ENCODE measurements at places on chromosomes 6 and 20. TPM values are rescaled to one million over a fixed set of nuclear protein-coding genes. Genes with fewer than 3 reads are reported as not detected.

The DEFB124 gene
- total RNA-seq: not detected

The AGER gene
- 0.35 TPM for total RNA-seq

The CLPSL1 gene
- total RNA-seq: not detected

The SMPDL3A gene
- total RNA-seq: 59.4 TPM

The MCHR2 gene
- total RNA-seq: 0.16 TPM

The E2F3 gene
- 18.3 TPM for total RNA-seq

The OR12D3 gene
- not detected for total RNA-seq

The TREM1 gene
- not detected for total RNA-seq

The ZBTB12 gene
- total RNA-seq: 2.2 TPM

The MRAP2 gene
- 0.67 TPM for total RNA-seq

The PTPRT gene
- total RNA-seq: not detected

The SLC52A3 gene
- total RNA-seq: 0.11 TPM

The MOG gene
- total RNA-seq: not detected

The RBM24 gene
- 7.9 TPM for total RNA-seq

The CD83 gene
- total RNA-seq: 43.5 TPM

The SYCP2L gene
- 5.6 TPM for total RNA-seq

The PPP1R14C gene
- 0.11 TPM for total RNA-seq

The MATN4 gene
- total RNA-seq: 0.42 TPM

The TMEM217 gene
- 0.11 TPM for total RNA-seq

The GPR6 gene
- not detected for total RNA-seq

The GPR31 gene
- total RNA-seq: not detected

The DTNBP1 gene
- 8.3 TPM for total RNA-seq

The DEF6 gene
- total RNA-seq: 0.71 TPM

The DSTN gene
- total RNA-seq: 190 TPM

The DOK5 gene
- 2.8 TPM for total RNA-seq

The SIRPB1 gene
- 1.8 TPM for total RNA-seq

The C4A gene
- 1.6 TPM for total RNA-seq

The PARD6B gene
- total RNA-seq: 4.8 TPM

The CPXM1 gene
- total RNA-seq: 0.98 TPM

The ARMC12 gene
- not detected for total RNA-seq

The IMPG1 gene
- total RNA-seq: not detected

The ADAT2 gene
- 11.2 TPM for total RNA-seq

The KCNQ5 gene
- total RNA-seq: 24.1 TPM

The PCMT1 gene
- 194 TPM for total RNA-seq

The WFDC10B gene
- total RNA-seq: not detected

The PLN gene
- total RNA-seq: not detected

The PSMG4 gene
- 60.6 TPM for total RNA-seq

The QRSL1 gene
- total RNA-seq: 11.8 TPM

The FERMT1 gene
- 6.7 TPM for total RNA-seq

The HLA-DPB1 gene
- 3.5 TPM for total RNA-seq

The SOX18 gene
- total RNA-seq: not detected

The FRK gene
- total RNA-seq: 1.8 TPM

The GCM1 gene
- not detected for total RNA-seq

The ZNF165 gene
- total RNA-seq: 0.37 TPM

The OTOR gene
- total RNA-seq: not detected

The GINS1 gene
- 14.8 TPM for total RNA-seq

The EDN3 gene
- total RNA-seq: not detected

The CLPSL2 gene
- not detected for total RNA-seq

The WFDC2 gene
- total RNA-seq: not detected

The TUBB2B gene
- 28.6 TPM for total RNA-seq

The SIM1 gene
- total RNA-seq: not detected
